ENCODE measurements at places on chromosomes 16 and 17. TPM values are rescaled to one million over a fixed set of nuclear protein-coding genes. Genes with fewer than 3 reads are reported as not detected.

Gene MT4
- not detected for total RNA-seq

Gene CCL15
- not detected for total RNA-seq

Gene NPIPA3
- total RNA-seq, result 4.0 TPM

Gene TMC5
- total RNA-seq, result 0.65 TPM

Gene SLC47A2
- total RNA-seq, result 0.11 TPM

Gene SEC14L1
- 36.9 TPM for total RNA-seq

Gene NAGS
- 16.2 TPM for total RNA-seq

Gene PRSS22
- 1.3 TPM for total RNA-seq

Gene MAP2K4
- 30.1 TPM for total RNA-seq

Gene APOH
- not detected for total RNA-seq

Gene ALOXE3
- total RNA-seq, result 2.4 TPM

Gene SLC5A11
- total RNA-seq, result not detected

Gene IGSF6
- 0.03 TPM for total RNA-seq

Gene C1QL1
- 0.17 TPM for total RNA-seq

Gene TLCD3B
- not detected for total RNA-seq

Measured in foreskin keratinocyte (primary cell).